ENCODE measurements at places on chromosomes 2 and 18. TPM values are rescaled to one million over a fixed set of nuclear protein-coding genes. Genes with fewer than 3 reads are reported as not detected.
A peak's percentile ranks its signal among the peaks of the same experiment; 100 is the strongest.

Gene LRRTM1
- total RNA-seq, result not detected

Gene C2orf80
- total RNA-seq, result not detected

GRCh38 chr2:46230115-46230571, 67.1 kb upstream of the EPAS1 start:
- peak; percentile 85 for DNase-seq

GRCh38 chr2:174153757-174154680, 94.3 kb downstream of the OLA1 start:
- DNase-seq, result no peak
